ENCODE measurements at places on chromosomes 6 and 20.

- no peak for DNase-seq
These were observed 21.4 kb upstream of the PI16 start for GRCh38 chr6:36933102-36933501.

DNA sequence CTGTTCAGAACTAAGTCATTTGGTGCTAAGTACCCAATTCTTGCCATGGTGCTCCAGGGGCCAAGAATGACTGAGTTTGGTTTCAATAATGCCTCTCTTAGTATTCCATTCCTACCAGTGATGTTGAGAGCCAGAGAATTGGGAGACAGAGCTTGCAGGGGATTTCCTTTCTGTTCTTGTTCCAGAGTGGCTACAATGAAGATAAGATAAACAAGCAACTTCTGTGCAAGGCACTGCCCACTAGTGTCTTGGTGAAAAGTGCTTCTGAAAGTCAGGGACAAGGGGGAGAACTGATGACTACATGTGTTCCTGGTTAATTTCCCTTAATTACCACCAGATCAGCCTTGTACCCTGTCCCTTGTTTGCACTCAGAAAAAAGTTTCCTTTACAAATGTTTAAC lies 421.6 kb downstream of the BCKDHB start:
- no peak for DNase-seq

GRCh38 chr20:59577809-59578435 lies 26.4 kb upstream of the PHACTR3 start:
- DNase-seq: no peak

DNA sequence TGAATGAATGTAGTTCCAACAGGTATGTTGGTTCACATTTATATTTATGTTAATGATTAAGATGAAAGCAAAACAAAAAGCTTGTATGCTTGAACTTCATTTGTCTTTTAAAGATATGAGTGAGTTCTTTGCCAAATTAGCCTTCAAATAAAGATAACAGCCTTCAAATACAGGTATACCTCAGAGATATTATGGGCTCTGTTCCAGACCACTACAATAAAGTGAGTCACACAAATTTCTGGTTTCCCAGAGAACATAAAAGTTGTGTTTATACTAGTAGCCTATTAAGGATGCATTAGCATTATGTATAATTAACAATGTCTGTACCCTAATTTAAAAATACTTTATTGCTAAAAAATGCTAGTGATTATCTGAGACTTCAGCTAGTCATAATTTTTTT lies 245.3 kb upstream of the MAN1A1 start:
- DNase-seq: no peak

DNA sequence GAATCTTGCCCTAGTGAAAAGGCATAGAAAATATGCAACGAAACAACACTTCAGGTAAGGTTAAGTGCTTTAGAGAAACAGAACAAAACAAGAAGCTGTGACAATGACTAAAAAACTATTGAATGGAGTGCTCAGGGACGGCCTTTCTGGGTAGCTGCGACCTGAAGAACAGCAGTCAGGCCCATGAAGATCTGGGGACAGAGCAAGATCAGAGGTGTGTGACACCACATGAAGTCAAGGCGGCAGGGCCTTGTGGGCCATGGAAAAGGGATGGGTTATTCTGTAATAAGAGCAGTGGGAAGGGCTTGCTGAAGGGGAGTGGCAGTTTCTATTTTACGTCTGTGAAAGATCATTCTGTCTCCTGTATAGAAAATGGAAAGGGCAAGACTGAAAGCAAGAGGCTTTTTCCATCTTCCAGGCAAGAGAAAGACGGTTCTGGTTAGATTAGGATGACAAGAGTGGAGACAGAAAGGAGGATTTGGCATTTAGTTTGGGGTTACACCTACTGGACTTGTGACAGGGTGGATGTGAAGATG lies 5.1 kb downstream of the UBE2V1 start:
- DNase-seq: no peak

DNA sequence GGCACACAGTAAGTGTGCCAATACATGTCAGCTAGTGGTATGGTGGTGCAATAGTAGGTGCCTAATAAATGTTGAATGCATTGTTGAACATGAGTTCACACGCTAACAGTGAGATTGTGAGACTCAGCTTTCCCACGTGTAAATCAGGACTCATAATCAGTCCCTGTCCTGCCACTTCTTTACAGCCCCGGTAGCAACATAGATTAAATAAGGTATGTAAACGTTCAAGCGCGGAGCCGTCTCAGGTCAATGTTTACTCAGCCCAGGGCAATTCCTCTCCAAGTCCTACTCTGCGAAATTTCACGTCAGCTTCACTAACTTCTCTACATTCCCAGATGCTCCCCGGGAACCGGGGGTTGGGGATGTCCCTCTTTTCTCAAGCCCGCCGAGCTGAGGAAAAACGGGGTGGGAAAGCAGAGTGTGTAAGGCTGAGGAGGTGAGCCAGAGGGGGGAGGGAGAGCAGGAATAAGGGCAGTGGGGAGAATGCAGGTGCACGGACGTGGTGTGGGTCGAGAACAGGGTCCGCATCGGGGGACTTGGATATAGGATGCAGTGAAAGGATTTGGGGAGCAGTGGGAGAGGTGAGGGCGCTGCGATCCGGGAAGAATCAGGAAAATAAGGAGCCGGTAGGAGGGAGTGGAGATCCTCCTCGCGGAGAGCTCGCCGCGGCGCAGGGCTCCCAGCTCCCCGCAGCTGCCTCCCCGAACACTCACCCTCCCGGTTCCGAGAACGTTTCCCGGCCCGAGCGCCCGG lies 544 bp upstream of the TP53INP2 start:
- no peak for DNase-seq

GRCh38 chr6:108610270-108610839 lies 49.6 kb downstream of the FOXO3 start:
- DNase-seq: no peak

DNA sequence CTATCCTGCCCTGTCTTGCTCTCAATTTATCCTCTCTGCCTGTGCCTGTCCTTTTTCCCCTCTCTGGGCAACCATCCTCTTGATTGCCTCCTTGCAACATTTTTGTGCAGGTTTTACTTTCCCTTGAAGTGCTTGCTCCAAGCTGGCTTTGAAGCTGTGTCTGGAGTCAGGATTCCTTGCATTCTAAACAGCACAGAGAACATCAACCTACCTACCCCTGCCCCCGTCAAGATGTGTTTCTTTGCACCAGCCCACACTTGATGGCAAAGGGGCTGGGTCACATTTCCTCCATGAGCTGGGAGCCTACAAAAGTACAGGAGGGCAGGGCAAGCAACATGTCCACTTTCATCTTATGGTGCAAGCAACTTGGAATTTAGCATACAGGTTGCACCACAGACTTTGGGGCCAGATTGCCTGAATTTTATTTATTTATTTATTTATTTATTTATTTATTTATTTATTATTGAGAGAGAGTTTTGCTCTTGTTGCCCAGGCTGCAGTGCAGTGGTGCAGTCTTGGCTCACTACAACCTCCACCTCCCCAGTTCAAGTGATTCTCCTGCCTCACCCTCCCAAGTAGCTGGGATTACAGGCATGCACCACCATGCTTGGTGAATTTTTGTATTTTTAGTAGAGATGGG lies 206.3 kb downstream of the COL19A1 start:
- DNase-seq: no peak

DNA sequence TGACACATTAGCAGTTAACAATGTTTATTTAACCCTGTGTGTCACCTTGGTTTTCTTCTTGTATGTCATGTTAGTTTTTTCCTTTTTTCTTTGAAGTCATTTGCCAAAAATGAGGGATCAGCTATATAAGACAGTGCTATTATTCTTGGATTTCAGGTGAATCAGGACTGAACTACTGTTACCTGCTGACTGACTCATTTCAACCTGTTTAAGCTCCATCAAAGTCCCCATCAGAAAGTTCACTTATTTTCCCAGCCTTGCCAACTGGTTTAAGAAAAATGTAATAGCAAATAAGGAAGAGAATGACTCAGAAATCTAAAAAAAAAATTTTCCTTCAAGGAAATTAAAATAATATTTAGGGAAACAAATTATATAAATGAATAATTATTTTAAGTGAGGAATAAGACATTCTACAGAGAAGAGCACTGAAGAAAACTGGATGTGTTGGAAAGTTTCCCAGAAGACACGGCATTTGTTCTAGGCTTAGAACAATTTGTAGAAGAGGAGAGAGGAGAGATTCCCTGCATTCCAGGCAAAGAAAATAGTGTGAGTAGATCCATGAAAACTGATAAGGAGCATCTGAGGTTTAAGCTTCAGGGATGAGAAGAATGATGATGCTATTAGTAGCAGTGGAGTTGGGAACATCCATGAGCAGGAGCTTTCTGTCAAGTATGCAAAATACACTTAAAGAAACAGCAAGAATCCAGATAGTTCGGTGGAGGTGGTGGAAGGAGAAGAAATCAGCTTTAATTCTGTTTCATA lies 84.9 kb upstream of the SIM1 start:
- no peak for DNase-seq

DNA sequence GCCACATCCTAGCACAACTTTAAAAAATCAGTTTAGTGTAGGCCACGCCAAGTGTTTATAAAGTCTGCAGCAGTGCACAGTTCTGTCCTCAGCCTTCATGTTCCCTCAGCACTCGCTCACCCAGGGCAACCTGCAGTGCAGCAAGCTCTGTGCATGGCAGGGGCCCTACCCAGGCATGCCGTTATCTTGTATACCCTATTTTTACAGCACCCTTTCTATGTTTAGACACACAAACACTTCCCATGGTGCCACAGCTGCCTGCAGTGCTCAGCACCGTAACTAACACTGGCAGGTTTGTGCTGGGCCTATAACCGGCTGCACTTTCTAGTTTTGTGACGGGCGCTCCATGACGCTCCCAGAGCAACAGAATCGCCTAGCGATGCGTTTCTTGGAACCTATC lies 43.8 kb downstream of the ZBTB46 start:
- no peak for DNase-seq

- no peak for DNase-seq
These were observed 9.8 kb upstream of the TOX2 start for GRCh38 chr20:43904827-43905177.

GRCh38 chr20:4465212-4465611 lies 256.5 kb upstream of the PRND start:
- DNase-seq: no peak

DNA sequence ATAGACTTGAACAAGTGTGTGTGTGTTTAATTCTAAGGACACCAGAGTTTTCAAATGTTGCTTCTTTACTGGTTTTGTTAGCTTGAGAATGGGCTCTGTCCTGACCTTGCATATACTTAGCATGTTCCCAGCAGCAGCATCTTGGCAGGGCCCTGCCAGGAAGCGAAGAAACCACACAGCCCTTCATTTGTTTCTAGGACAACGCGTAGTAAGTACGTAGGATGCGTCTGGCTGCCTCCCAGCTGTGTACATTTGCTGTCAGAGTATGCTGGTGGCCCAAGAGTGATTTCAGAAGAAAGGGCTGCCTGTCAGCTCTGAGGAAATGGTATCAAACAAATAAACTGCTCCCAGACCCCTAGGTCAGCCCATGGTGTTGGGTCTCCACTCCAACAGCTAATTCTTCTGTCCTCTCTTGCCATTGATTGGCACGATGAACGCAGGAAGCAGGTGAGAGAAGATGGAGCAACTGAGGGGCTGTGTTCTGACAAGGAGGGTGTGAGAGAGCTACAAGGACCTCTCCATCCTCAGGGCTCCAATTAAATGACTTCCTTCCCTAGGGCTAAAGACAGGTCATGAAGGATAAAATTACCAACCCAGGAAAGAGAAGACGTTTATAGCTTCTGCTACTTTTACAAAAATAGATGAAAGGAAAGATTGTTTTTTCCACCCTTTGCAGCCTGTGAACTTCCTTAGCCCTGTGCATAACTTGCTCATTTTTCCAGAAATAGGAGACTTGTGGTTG lies 55.9 kb upstream of the HDDC2 start:
- DNase-seq: no peak

- DNase-seq: no peak
These were observed 27.1 kb upstream of the FABP7 start for GRCh38 chr6:122752459-122752858.

DNA sequence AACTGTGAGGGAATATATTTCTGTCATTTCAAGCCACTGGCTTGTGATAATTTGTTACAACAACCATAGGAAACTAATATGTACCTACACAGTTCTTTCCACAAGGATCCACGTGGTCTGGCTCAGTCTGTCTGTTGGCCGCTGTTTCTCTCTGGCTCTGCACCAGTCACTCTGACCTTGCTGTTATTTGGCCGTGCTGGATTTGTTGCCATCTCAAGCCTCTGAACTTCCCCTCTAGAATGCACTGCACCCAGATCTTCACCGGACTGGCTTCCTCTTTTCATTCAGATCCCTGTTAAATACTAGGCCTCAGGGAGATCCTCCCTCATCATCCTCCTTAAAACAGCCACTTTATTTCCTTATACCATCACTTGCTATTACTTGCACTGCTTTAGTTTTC lies 446.8 kb downstream of the TFAP2B start:
- no peak for DNase-seq

DNA sequence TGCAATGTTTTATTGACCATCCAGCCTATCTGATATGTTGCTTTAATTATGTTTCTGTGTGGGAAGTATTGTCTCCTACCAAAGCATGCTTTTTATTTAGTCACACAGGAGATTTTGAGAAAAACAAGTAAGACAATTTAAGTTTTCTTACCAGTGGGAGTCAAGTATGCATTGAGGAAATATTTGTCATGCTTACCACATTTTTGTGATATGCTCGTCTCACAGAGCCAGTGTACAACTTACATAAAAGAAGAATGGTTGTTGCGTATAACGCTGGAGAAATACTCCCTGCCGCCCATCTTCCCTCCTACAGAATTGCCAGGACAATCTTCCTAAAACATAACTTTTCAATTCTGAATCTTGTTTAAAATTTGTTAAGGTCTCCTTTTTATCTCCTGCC lies 37.1 kb upstream of the FILIP1 start:
- DNase-seq: no peak

GRCh38 chr6:136607932-136608772 lies 57.9 kb upstream of the MAP7 start:
- DNase-seq: peak; percentile 47

DNA sequence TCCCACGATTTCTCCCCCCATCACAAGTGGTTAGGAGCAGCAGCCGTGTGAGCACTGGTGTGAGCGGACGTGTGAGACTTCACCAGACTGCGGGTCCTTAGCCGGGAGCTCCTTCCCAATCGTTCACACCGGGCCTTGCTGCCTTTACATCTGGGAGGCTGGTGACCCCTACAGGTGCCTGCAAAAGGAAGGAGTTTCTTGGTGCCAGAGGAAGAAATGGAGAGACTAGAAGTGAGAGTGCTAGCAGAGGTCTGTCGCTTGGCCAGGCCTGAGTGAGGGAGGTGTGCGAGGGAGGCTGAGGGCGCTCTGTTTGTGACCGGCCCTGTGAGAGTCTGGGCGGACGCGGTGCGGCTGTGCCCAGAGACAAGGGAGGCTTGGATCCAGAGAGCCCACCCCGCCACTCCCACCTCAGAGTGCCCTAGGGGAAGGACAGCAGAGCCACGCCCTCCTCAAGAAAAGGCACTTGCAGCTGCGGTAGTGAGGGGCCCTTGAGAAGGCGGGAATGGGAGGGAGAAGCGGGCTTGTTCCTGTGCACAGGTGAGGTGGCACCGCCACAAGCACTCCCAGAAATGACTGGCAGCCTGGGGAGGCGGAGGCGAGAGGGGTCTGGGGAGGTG lies 10.0 kb upstream of the ARMC2 start:
- DNase-seq: peak; percentile 71

DNA sequence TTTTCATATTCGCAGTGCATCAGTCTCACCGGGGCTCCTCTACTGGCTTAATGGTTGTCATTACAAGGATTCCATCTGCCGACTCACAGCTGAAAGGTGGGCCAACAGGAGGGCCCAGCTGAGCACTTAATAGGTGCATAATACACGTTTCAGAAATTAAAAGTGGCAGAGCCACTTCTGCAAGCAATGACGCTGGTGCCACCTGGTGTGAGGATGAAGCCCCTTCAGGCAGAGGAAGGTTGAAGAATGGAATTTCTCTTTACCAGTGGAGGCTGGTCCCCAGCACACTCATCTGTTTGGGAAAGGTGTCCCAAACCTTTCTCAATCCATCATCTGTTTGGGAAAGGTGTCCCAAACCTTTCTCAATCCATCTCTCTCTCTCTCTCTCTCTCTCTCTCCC lies 8.2 kb upstream of the STMND1 start:
- peak; percentile 76 for DNase-seq

All from NCI-H524 (cell line).